CD4-positive, alpha-beta T cell treated with Interleukin-4 for 4 hours (primary cell): ENCODE measurements at places on chromosomes 2 and 18.

DNA sequence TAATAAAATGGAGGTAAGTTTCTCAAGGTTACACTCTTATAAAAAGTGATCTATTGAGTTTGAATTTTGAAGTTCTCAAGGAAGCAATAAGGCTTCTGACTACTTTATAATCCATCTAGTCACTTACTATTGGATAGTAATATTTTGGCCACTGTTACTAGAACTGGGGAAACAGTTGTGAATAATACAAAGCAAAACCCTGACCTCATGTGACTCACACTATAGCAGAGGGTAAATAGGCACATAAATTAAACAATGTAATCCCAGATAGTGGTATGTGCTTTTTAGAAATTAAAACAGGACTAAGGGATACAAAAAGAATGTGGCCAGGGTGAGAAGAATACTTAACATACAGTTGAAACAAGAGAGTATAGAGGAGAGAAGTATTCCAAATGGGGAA, 78.6 kb downstream of the CALCRL start:
- DNase-seq, result no peak

DNA sequence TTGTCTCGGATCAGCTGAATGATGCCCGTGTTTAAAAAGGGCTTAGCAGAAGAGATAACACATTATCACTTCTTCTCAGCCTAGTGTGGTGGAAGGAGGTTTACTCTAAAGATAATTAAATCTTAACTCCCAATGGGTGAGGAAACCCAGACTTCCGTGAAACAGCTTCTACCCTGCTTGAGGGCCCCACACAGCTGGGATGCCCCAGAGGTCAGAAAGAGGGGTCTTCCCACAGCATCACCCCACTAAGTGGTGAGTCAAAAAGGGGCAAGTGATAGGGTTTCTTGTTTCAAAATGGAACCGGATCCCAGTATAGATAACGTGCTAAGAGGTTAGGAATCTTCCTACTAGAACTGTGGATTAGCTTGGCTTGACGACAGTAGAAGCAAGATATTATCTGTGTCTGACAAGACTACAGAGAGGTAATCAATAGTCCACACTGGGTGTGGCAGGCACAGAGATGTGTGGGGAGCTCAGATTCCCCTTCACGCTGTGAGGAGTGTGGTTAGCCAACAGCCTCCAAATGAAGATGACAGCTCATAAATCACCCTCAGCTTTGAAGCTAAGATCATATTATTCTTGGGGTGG, 129.6 kb upstream of the COPS8 start:
- DNase-seq, result no peak

DNA sequence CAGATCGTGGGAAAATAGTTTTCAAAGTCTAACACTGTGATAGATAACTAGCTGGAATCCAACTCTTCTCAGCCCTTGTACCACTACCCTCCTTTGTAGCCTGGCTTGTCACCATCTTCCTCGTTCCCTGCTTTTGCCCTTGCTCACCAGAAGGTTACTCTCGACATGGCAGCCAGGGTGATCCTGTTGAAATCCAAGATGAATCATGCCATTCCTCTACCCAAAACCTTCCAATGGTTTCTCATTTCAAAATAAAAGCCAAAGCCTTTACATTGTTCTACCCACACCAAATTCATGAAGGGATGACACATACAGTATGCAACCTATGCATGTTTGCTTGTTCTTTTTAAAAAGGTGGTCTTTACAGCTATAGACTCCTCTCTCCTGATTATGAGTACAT, 45.7 kb downstream of the STAT4 start:
- DNase-seq, result no peak

DNA sequence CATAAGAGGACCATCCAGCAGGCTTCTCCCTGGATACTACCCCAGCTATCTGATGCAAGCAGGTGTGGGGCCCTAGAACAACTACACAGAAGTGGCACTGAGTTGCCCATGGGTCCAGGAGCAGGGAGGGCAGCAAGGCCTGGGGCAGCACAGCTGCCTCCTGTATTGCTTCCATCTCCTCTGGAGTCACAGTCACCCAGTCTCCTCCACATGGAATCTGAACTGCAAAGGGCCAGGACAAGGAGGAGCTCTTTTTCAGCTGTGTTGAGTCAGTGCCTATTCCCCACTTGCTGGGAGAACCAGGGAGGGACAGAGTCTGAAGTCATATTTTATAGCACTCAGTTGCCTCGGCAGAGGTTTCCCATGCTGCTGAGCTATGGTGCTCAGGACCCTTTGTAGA, 67.9 kb upstream of the ALPP start:
- DNase-seq, result no peak

- peak; percentile 62 for DNase-seq
Measured at GRCh38 chr2:207165121-207166038, at the start of gene KLF7. Gene KLF7, minus strand, starts transcription at chr2:207165948. Its CDS starts 380 bp downstream, at chr2:207165568.

- DNase-seq, result no peak
Measured at GRCh38 chr2:75587954-75588587, 27.3 kb upstream of the EVA1A start.

DNA sequence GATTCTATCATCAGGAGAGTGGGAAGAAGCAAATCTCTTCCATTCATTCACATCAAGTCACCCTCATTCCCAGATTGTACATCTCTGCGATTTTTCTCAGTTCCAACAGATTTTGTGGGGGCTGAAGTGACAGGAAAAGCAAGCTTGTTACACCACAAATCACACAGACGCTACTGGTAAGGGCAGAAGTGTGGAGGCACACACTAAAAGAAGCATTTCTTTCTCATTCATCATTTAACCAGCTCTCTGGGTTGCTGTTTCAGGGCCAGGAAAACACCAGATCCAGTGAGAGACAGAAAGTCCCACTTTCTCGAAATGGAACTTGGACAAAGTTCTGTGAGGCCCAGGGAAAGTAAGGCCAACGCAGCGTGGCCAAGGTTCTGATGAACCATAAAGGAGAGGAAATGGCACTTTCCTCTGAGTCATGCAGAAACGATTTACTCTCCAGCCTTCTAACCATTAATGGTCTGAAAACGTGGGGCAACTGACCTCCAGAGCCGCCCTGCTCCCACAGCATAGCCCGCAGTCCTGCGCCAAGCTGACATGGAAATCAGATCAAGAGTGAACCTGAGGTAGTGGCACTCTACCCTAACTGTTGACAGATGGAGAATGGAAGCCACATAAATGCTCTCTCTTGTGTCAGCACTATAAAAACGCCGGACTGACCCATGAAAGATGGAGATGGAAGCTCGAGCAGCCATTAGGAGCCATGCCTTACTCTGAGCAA, 191.0 kb downstream of the C1D start:
- no peak for DNase-seq
